ENCODE measurements at places on chromosomes 6 and 20.
A peak's percentile ranks its signal among the peaks of the same experiment; 100 is the strongest.

GRCh38 chr6:114249522-114249921 lies 93.3 kb downstream of the HS3ST5 start:
- no peak for DNase-seq

DNA sequence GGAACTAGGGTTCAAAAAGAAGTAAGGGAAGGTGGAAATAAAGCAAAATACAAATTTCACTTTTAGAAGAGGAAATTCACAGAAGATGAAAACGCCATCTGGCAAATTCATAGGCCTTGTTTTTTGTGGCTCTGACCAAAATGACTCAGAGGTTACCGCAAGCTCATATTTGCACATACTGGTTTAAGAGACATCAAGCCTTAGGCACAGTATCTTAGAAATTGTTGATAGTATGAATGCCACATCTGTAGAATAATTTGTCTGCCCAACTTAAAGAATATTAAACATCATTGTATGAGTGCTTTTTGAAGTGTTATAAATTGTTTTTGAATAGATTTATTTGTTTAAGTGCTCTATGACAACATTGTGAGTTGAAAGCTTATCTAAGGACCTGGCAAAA lies 10.6 kb downstream of the TAAR1 start:
- DNase-seq: no peak

DNA sequence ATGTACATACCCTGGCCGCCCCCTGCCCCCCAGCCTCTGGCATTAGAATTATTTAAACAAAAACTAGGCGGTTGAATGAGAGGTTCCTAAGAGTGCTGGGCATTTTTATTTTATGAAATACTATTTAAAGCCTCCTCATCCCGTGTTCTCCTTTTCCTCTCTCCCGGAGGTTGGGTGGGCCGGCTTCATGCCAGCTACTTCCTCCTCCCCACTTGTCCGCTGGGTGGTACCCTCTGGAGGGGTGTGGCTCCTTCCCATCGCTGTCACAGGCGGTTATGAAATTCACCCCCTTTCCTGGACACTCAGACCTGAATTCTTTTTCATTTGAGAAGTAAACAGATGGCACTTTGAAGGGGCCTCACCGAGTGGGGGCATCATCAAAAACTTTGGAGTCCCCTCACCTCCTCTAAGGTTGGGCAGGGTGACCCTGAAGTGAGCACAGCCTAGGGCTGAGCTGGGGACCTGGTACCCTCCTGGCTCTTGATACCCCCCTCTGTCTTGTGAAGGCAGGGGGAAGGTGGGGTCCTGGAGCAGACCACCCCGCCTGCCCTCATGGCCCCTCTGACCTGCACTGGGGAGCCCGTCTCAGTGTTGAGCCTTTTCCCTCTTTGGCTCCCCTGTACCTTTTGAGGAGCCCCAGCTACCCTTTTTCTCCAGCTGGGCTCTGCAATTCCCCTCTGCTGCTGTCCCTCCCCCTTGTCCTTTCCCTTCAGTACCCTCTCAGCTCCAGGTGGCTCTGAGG lies 7.6 kb downstream of the CDKN1A start:
- no peak for DNase-seq

GRCh38 chr20:14855171-14855570 lies 517.8 kb upstream of the FLRT3 start:
- DNase-seq: no peak

DNA sequence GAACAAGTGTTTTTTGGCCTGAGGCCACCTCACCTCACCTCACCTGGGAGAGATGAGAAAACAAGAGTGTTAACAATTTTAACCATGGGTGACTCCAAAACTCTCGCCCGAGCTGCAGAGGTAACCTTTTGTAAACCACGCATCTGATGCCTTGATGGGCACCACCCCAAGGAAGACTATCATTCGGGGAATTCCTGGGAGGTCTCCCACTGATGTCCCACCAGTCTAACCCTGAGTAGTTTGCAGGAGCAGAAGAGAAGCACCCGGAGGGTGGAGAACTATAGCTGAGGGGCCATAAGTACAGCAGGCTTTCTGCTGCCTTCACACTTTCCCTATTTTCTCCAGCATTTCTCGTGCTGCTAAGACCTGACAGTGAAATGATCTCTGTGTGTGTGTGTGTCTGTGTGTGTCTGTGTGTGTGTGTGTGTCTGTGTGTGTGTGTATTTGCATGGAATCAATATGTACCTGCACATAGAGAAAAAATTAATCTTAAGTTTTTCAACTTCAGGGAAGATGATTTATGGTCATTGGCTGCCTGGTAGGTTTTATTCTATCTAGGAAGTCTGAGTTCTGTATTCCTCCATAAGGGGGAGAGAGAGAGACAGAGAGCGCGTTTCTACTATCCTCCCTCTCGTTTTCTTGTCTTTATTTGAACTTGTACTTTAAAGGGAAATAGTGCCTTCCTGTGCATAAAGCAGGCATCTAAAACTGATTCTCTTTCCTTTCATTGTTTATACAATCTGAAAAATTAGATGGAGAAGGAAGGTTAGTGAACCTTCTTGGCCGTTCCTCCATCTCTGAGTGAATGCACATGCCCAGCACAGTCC lies 75.8 kb downstream of the CAP2 start:
- DNase-seq: no peak

DNA sequence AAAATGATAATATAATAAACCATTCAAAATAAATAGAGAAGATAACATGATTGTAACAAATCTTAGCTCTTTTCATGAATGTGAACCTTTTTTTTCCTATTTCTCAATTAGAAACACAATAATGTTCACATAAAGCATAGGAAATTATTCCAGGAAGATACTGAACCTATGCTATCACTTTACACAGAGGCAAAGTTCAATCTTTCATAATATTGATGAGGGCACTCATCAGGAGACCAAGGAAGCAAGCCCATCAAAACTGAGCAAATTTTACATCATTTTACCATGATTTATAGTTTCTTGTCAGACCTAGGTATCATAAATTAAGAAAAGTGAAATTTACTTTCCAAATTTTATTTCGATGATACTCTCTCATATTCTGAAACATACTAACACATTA lies 938.5 kb downstream of the TBC1D32 start:
- no peak for DNase-seq

DNA sequence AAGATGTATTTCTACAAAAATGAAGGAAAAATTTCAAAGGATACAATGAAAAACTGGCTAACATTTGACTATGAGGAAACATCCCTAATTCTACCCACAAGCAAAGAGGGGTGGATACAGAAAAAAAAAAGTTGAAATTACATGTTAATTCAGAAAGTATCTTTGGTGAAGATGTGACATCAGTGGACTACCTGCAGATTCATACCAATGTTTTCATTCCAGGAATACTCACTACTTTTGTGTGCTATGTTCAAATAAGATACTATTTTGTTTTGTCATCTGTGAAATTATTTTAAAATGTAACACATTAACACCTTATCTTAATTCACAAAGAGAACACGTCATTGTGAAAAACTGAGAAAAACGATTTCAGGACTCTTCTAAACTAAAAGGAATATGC lies 159.3 kb upstream of the SHLD1 start:
- no peak for DNase-seq

GRCh38 chr20:35238170-35238569 lies 11.7 kb downstream of the MMP24 start:
- no peak for DNase-seq

DNA sequence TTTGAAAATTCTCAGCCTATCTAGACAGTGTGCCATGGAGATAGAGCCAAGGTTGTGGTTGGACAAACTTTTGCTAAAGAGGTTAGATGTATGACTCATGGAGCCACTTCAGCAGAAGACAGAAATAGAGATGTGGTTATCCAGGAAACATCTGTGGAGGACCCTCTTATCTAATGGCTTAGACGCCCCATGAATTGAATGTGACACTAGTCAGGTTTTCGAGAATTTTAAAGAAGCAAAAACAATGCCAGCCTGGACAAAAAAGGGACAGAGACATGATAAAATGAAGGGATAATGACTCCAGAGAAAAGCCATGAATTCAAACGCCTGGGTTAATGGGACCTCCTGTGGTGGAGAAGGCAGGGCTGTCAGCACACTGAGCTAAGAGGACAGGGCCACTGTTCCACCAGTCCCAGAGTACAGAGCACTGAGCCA lies 280.5 kb downstream of the CLVS2 start:
- DNase-seq: no peak

GRCh38 chr6:147856687-147857086 lies 348.2 kb downstream of the SAMD5 start:
- DNase-seq: no peak

GRCh38 chr6:157075549-157076450 lies 247.5 kb downstream of the TMEM242 start:
- no peak for DNase-seq

DNA sequence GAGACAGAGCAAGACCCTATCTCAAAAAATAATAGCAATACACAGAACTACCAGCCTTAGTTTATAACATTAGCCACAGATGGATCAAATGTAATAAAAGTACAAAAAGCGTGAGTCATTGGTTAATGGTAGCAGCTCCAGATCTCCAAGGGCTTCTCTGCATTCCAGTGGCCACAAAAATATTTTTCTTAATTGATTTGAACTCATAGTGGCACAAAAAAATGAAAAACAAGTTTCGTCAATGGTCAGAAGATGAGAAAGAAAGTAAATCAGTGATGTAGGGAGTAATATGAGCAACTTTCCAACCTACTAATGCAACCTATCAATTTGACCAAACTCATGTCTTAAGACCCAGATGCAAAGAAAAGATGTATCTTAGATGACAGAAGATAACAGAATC lies 79.6 kb downstream of the CEP57L1 start:
- DNase-seq: peak; percentile 53

DNA sequence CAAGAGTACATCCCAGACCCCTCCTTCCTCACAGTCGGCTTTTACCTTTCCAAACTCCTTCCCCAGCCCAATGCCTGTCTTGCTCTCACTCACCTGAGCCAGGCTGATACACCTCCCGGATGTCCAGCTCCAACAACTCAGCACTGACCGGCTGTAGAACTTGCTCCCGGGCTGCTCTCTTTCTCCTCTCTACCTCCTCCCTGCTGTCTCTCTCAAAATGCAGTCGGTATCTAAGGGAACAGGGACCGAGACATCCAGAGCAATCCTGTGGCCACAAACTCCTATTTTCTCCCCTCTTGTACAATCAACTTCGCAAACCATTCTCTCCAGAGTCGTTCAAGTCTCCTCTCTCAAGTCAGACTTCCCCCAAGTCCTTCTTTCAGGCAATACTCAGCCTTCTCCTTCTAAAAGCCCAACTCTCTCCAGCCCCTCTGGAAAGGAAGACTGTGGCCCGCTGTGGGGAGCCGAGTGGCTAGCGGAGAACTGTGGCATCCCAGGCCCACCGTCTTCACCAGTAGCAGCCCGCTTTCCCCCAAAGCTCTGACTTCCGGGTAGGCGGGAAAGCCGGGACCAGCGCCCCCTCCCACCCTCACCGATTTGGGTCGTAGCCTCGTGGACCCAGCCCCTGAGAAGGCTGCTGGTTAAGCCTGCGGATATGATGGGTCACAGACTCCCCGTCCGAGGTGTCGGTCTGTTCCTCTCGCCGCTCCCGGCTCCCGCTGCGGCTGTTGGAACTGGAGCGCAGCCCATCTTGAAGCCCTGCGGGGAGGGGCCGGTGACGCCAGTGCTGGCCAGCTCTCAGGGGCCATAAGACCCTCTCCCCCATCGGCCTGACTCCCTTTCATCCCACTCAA lies 1.1 kb downstream of the GNL1 start:
- no peak for DNase-seq

DNA sequence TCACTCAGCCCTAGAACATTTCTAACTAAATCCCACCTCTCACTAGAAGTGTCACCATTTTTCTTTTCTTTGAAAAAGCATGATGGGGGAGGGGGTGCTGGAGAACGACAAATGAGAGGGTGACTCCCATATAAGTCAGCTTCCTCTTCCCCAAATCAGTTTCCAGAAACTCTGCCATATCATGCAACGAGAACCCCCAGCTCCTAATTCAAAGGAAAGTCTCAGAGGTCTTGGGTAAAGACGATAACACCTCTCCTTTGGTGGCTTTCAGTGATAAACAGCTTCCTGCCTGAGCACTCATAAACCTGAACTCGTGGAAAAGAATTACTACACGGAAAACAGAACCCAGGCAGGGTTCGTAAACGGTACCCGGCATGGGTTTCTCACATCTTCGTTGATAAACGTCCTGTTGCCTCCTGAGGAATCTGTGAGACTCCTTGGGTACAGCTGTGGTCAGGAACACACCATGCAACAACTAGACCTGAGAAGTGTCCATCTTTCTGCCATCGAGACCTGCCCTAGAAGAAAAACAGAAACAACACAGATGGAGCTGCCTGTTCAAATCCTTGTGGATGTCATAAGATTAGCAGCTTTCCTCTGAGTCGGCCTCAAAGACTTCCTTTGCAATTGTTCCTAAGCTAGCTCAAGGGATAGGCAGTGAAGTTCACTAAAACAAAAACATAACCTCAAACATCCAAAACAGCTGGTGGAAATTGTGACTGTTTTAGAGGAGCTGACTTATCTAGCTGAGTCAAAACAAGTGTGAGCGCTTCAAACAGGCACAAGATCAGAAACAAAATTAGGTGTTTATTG lies 185.8 kb upstream of the PRDM1 start:
- peak; percentile 70 for DNase-seq

DNA sequence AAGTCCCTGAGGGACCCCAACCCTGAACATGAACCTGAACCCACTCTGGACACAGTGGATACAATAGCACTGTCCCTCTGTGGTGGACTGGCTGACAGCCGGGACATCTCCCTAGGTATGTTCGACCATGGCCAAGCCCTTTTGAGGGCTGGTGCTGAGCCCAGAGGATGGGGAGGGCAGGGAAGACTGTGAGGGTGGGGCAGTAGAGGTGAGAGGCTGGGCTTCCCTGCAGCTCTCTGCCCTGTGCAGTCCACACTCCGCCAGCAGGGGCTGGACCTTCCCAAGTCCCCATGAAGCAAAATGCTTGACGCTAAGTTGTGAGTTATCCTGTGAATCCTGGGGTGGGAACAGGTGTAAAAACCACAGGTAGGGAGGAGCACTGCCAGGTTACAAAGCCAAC lies 11.5 kb downstream of the LPIN3 start:
- DNase-seq: no peak

DNA sequence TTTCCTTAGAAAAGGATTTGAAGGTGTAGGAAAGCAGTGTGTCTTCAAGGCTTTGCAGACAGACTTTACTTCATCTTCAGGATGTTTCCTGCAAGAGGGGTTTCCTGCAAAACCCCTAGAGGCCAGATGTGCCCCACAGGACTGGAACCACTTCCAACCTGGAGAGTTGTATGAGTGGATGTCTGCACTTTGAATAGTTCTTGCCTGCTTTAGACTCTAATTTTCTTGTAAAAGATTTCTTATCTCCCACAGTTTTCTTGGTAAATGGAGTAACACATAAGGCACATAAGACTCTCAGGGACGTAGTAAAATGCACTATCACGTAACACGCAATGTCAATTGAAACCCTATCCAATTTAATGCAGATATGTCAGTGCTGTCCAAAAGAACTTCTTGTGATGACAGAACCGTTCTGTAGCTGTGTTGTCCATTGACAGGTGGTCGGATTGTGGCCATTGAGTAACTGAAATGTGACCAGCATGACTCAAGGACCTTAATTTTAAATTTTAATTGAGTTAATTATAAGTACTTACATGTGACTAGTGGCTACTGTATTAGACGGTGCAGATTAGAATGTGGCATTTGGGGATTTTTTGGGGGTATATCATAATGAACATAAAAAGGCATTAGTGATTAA lies 118.7 kb downstream of the JARID2 start:
- DNase-seq: no peak

GRCh38 chr6:4560221-4561077 lies 215.8 kb upstream of the CDYL start:
- no peak for DNase-seq

- no peak for DNase-seq
Measured at GRCh38 chr20:1896484-1897258, 1.5 kb downstream of the SIRPA start.

All from fibroblast of skin of left biceps (primary cell).